ENCODE measurements at places on chromosomes 11 and 22.
A peak's percentile ranks its signal among the peaks of the same experiment; 100 is the strongest.

DNA sequence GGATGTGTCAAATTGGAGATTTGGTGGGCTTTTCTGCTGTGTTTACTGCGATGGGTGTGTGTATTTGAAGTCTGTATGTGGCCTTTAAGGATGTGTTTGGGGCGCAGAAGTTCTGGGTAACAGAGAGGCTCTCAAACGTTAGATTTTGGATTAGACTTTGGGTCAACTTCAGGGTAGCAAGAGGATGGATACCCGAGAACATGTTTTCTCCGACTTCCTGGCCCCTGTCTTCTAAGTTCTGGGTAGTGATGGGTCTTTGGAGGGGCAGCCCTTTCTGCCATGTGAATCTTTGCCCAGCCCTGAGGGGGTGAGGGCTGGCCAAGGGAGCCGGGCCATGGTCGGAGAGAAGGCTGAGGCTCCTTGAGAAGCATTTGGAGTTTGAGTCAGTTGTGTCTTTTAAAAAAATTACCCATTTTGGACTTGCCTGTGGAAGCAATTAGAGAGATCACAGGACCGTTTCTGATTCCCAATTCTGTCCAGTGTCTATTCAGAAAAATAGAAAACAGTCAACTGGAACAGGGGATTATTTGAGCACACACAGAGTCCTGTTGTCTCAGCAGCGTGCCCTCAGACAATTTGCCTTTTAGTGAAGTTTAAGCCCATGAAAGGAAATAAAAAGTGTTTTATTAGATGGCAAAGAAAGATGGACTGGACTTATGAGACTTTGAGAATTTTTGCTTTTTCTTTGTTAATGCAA, 114.4 kb downstream of the PTPRJ start:
- DNase-seq: no peak

GRCh38 chr11:44781655-44782054, 54.9 kb downstream of the TSPAN18 start:
- no peak for DNase-seq

DNA sequence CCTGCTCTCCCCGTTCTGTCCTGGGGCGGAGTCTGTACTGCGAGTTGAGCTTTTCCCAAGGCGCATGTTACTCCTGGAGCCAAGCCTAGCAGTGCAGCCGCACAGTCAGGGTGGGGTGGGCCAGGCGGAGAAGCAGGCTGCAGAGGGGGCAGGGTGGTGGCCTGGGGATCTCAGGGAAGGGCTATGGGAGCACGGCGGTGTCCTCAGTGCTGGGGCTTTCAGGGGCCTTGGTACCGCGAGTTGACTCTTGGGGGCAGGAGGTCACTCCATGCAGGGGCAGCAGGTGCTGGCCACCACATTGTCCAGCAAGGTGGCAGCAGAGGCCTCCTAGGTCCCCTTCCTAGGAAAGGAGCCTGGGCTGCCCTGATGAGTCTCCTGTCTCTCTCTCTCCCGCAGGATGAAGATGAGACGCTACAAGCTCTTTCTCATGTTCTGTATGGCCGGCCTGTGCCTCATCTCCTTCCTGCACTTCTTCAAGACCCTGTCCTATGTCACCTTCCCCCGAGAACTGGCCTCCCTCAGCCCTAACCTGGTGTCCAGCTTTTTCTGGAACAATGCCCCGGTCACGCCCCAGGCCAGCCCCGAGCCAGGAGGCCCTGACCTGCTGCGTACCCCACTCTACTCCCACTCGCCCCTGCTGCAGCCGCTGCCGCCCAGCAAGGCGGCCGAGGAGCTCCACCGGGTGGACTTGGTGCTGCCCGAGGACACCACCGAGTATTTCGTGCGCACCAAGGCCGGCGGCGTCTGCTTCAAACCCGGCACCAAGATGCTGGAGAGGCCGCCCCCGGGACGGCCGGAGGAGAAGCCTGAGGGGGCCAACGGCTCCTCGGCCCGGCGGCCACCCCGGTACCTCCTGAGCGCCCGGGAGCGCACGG, 14.9 kb upstream of the MIEF1 start:
- no peak for DNase-seq

DNA sequence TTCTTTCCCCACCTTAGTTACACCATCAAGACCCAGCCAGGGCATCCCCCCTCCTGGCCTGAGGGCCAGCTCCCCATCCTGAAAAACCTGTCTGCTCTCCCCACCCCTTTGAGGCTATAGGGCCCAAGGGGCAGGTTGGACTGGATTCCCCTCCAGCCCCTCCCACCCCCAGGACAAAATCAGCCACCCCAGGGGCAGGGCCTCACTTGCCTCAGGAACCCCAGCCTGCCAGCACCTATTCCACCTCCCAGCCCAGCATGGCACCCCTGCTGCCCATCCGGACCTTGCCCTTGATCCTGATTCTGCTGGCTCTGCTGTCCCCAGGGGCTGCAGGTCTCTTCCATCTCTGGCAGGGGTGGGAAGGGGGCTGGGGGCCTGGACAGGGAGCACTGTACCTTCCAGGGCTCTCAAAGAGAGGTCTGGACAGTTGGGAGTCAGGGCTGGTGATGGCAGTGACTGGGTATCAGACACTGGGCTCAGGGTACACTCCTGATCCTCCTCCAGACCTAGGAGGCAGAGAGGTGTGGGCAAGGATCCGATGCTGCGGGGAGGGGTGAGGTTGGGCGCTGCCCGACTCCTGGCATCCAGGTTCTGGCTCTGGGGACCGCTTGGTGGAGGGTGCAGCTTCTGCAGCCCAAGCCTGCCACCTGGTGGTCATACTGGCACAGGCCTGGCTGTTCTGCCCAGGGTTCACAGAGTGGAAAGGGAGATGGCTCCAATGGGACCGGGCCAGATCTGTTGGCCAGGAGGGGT, at the start of gene UPK2:
UPK2 (plus strand) TSS at position 205 of the 753 bp plus-strand sequence; CDS start at position 258, 53 bp downstream.
- DNase-seq: peak; percentile 43

DNA sequence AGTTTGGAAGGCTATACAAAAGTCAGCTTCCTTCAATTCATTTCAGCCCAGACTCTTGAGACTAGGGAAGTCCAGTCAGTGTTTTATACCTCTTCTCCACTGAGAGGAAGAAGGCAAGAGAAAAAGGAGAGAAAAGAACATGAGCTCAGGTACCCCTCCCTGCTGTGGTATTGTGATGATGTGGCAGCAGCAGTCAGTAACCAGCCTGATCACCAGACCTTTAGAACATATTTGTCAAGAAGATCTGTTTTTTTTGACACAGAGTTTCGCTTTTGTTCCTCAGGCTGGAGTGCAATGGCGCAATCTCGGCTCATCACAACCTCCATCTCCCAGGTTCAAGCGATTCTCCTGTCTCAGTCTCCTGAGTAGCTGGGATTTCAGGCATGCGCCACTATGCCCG, 21.2 kb upstream of the RPS13 start:
- no peak for DNase-seq
